ENCODE measurements at places on chromosomes 3 and 15.

- no peak for DNase-seq
Measured at GRCh38 chr3:99409961-99410360, 228.4 kb upstream of the COL8A1 start.

DNA sequence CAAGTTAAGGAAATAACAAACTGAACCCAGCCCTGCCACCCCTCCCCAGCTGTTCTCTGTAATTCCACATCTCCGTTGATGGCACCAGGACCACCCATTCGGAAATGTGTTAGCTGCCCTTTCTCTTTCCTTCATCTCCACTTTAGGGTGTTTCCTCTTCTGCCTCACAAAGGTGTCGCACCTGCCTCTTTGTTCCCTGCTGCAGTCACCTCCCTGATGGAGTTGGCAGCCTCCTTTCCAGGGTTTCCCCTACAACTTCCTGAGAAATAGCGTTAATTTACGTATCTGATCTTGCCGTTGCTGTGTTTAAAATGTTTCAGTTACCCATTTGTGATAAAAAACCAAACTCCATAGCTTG is 57.3 kb downstream of the GPR171 start:
- DNase-seq: no peak

GRCh38 chr3:50395070-50395860 is 35.9 kb upstream of the TMEM115 start:
- no peak for DNase-seq

- no peak for DNase-seq
Measured at GRCh38 chr15:31320022-31320421, 6.6 kb upstream of the KLF13 start.

DNA sequence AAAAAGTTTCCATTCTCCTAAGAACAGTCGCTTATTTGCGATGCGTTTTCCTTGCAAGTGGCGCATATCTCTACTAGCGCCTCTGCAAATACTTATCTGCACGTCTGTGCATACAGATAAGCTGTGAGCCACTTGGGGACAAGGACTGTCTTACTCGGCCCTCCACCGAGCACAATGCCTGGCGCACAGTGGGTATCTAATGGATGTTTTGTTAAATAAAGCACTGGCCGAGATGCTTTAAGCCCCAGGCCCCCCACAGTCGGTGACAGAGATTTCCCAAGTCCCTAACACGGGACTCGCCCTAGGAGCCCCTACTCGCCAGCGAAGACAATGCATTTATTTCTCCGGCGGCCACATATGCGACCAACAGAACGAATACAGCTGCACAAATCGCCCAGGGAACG is 503 bp downstream of the HLTF start:
- DNase-seq: peak; percentile 45

DNA sequence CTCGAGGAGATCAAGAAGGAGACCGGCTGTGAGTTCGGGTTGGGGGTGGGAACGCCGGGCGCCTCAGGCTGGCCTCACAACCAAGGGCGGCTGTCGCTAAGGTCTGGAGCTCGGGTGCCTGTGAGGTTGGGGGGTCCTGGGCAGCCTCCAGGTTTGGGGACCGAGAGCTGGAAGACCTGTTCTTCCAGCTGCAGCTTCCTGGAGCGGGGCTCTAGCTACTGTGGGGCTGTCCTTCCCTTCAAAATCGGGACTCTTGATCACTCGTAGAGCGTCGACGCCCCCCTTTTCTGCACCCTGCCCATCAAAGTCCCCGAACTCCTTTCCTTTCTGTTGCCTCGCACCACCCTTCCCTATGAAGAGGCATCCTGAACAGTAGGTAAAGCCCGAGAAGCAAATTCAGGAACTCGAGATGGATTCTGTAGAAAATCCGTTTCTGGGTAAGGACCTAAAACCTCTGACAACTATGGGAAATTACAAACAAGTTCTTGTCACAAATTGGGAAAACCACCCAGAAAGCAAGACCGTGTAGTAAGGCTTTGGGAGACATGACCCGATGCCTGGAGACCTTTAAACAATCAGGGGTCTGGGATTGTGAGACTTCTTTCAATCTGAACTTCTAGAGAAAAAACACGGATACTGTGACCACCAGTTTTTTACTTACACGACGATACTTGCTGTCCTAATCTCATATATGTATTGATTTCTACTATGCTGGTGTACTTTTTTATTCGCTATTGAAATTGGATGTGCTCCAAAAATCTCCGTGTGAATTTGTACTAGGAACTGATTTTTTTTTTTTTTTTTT is 556 bp downstream of the CHP1 start:
- DNase-seq: no peak

DNA sequence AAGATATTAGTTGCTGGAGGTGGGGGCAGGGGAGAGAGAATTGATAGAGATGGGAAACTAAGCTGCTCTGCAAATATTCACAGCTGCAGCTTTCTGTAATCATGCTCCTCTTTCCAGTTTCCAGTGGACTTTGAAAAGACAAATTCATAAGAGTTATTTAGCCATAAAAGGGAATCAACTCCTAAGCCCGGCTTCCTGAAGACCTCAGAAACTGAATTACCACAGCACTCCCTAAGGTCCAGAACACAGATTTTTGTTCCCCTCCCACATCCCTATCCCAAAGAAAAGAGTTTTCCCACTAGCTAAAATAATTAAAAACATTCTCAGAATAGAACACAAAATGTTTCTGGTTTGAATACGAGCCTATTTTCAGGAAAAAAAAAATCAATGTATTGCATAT is 871.8 kb upstream of the NR2F2 start:
- no peak for DNase-seq

GRCh38 chr3:133831966-133832801 is 26.6 kb downstream of the SRPRB start:
- no peak for DNase-seq

DNA sequence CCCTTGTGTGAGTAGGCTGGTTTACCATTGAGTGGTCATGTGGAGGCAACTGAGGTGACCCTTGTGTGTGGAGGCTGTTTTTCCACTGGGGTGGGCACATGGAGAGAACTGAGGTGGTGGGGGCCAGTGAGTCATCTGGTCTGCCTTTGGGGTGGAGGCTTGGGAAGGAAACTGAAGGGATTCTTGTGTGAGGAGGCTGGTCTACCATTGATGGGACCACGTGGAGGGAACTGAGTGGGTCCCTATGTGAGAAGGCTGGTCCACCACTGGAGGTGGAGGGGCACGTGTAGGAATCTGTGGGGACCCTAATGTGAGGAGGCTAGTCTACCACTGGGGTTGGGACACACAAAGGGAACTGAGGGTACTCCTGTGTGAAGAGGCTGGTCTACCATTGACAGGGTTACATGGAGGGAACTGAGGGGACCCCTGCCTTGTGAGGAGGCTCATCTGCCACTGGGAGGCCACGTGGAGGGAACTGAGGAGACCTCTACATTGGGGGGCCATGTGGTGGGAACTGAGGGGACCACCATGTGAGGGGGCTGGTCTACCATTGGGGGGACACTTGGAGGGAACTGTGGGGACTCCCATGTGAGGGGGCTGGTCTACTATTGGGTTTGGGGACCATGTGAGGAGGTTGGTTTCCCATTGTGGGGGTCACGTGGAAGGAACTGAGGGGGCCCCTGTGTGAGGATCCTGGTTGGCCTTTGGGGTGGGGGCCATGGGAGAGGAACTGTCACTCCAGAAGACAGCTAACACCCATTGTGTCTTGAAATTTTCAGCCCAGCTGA is 164.5 kb downstream of the WNT7A start:
- DNase-seq: no peak

DNA sequence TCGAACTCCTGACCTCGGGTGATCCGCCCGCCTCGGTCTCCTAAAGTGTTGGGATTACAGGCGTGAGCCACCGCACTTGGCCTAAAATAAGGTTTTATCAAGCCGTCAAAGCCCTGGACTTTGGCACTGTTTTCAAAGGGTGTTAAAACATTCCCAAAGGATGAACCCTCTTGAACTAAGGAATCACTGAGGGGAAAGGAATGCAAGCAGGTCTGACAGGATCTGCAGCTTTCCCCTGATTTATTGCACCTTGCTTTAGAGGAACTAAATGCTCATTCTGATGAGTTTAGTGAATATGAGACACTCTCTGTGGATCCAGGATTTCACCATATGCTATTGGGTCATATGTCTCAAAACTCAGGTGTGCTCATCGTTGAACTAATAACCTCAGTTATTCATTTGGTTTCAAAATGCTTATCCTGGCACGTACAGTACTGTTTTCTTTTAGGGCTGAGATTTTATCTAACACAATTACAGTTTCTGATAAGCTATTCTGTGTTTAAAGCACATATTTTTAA is 63.0 kb upstream of the TSC22D2 start:
- no peak for DNase-seq

- no peak for DNase-seq
Measured at GRCh38 chr3:112498914-112499711, at the start of gene BTLA. Gene BTLA, minus strand, starts transcription at chr3:112499472. Its CDS starts 114 bp downstream, at chr3:112499358.

- no peak for DNase-seq
Measured at GRCh38 chr3:157285966-157286365, 126.0 kb upstream of the CCNL1 start.

DNA sequence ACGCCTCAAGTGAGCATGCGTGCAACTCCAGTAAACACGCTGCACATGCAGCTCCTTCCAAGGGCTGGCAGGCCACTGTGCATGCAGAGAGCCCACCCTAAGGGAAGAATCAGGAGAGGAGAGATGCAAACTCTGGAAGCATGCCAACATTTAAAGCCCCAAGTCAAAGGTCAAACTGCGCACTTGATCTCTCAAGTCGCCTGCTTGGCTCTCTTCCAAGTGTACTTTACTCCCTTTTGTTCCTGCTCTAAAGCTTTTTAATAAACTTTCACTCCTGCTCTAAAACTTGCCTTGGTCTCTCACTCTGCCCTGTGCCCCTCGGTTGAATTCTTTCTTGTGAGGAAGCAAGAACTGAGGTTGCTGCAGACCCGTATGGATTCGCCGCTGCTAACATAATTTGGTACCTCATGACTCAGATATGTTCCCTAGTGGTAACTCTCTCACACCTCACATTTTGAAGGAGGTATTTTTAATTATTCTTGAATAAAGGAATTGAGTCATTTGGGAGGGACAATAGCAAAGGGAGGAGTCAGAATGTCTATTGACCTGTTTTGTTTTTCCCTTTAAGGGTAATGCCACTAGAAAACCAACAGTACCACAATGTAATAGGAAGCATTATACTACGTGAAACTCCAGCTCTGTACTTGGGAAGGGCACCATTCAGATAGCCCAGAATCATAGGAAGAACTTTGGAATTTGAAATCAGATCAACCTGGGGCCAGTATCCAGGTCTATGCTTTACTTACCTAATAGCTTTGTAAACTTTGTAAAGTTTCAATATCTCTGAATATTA is 19.6 kb upstream of the DGKG start:
- no peak for DNase-seq

- no peak for DNase-seq
Measured at GRCh38 chr3:8482960-8483665, 18.5 kb upstream of the LMCD1 start.

GRCh38 chr3:50617096-50617791 is at the start of gene MAPKAPK3:
Gene MAPKAPK3, plus strand, starts transcription at chr3:50617151. Its CDS starts 415 bp downstream, at chr3:50617566.
- DNase-seq: no peak

GRCh38 chr15:47707391-47707790 is 9.9 kb upstream of the SEMA6D start:
- DNase-seq: no peak

DNA sequence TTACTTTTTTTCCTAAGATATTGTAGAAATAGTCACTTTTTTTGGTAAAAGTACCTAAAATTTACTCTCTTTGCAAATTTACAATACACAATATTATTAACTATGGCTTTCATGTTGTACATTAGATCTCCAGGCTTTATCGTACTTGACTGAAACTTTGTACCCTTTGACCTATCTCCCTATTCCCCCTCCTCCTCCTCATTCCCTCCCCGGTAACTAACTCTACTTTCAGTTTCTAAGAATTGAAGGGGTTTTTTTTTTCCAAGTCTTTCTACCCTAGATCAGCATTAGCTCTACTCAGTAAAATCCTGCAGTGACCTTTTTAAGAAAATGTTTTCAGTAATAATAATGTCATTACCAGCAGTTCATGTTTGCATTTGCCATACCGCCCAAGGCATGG is 10.1 kb downstream of the HACL1 start:
- no peak for DNase-seq

- no peak for DNase-seq
Measured at GRCh38 chr3:186883686-186884058, 41.2 kb downstream of the ADIPOQ start.

GRCh38 chr3:183080628-183081027 is 18.7 kb downstream of the MCCC1 start:
- DNase-seq: no peak

DNA sequence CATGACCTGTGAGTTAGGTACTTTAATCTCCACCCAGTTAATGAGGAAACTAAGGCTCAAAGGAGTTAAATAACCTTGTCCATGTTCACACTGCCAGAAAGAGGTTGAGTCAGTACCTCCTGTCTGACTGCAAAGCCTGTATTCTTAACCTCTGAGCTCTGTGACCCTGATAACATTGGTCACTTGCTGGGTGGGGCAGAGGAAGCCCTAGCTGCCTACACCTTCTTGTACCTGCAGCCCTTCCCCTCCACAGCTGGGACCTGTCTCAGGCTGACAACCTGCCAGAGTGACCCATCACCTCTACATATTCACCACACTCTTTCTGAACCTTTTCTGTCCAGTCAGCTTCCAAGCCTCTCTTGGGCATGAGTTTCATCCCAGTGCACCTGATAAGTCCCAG is 106.1 kb upstream of the HES1 start:
- DNase-seq: no peak

GRCh38 chr3:189195302-189195701 is 23.5 kb downstream of the TPRG1 start:
- DNase-seq: no peak

DNA sequence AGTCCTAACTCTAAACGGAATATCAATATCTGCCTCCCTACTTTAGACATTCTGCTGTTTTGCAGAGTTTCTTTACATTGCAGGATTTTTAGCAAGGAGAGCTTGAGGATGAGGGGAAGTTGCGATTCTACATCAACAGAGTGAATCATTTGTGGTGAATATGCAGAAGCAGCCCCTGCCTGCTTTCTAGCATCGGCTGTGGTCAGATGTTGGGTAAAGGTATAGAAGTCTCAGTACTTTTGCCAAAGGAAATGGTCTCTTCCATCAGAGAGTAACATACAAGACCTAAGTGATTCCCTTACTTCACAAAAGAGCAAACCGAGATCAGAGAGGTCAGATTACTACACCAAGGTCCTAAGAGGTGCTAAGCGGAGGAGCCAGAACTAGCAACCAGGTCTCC is 15.2 kb downstream of the ST3GAL6 start:
- no peak for DNase-seq

DNA sequence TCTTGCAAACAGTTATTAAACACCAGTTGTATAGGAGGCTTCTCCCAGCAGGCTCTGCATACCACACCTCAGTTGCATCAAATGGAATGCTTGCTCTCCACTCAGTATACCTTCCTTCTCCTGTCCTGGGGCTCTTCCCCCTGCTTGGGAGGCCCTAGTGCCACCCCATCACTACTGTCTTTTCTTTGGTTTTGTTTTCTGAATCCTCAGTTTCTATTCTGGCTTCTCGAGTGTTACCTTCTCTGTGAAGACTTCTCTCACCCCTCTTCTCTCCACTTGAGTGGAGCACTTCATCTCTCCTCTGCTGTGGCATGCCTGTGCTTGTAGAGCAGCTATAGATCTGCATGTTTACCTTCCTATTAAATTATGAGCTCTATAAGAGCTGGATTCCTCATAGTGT is 75.7 kb upstream of the TPRG1 start:
- no peak for DNase-seq

GRCh38 chr3:139251529-139251928 is 92.3 kb upstream of the MRPS22 start:
- no peak for DNase-seq

Measured in NCI-H774 (cell line).